PC-9 (cell line): ENCODE measurements at places on chromosomes 1 and 21. TPM values are rescaled to one million over a fixed set of nuclear protein-coding genes. Genes with fewer than 3 reads are reported as not detected.

DNA sequence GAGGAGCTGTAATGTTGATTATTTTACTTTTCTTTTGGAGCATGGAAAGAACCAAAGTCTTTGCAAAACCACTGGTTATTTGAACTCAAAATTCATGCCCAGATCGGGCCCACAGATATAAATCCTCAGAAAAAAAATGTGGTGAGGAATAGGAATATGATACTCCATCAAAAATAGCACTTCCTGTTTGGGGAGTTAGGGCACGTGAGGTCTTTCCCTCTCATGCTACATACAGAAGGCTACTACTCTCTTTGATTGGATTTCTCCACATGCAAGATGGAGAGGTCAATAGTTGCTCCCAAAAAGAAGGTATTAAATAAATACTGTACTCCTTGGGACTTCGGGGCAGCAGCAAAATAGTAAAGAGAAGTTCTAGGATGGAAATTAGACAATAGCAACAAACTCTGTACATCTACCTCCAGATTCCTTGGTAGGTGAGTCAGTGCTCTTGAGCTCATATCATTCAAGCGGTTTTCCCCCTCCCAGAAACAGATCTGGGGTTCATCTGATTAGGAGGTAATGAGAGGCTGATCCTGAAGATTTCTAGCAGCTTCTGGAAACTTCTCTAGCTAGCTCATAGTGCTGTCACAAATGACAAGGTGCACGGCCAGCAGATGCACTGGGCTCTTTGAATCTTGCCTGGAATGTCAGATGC, 47.1 kb downstream of the SLC9C2 start:
- DNase-seq = no peak

MAP3K21 gene
- 18.2 and 18.3 TPM in 2 replicates for total RNA-seq

GRCh38 chr1:119712342-119713038, 756 bp downstream of the PHGDH start:
- peak; percentile 83 for DNase-seq

CNKSR1 gene
- 31.6 and 33.4 TPM in 2 replicates for total RNA-seq

PERM1 gene
- 0.60 and 0.81 TPM in 2 replicates for total RNA-seq

GRCh38 chr21:41817877-41818855, 51.3 kb upstream of the RIPK4 start:
- no peak for DNase-seq

GRCh38 chr1:162230096-162230495, 146.6 kb downstream of the SPATA46 start:
- no peak for DNase-seq

DNA sequence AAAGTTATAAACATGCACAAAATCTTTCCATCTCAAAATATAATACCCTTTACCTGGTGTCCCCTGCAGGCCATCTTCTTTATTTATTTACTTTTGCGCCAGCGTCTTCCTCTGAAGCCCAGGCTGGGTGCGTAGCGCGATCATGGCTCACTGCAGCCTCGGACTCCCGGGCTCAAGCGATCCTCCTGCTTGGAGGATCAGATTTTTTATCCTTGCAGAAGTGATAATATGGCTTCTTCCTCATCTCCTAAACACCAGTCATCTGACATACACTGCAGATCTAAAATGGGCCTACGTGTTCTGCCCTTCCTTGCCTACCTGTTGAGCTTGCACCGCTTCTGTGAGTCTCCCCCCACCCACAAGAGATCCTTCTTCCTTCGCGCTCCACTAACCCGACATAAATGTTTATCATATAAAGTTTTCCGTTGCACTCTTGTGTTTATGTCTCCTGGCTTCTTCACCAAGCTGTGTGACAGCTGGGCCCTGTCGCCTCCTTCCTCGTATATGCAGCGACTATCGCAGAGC, 506 bp upstream of the SRP9 start:
- no peak for DNase-seq

USH2A gene
- not detected in 2 replicates for total RNA-seq

RAB25 gene
- 129 and 194 TPM in 2 replicates for total RNA-seq

ENO1 gene
- 1,401 and 1,902 TPM in 2 replicates for total RNA-seq

NKAIN1 gene
- total RNA-seq = 0.96 TPM in 1 of 2 replicates, not detected in the other

DNM3 gene
- 0.78 and 1.7 TPM in 2 replicates for total RNA-seq

DNA sequence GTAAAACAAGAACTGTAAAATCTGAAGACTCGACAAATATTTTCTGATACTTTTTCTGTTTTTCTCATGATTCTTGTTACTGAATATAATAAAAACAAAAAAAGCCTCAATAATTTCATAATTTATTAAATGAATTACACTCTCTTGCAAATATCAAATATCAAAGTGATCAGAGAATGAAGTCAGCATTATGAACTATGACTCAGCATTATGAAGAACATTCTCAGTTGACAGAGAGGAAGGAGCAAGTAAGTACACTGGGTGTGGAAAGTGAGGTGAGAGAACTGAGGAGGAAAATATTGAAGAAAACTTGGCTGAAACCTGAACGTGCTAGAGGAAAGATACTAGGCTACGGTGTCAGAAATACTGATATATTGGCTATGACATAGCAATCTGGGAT, 529.5 kb downstream of the KCNT2 start:
- DNase-seq = no peak

DNA sequence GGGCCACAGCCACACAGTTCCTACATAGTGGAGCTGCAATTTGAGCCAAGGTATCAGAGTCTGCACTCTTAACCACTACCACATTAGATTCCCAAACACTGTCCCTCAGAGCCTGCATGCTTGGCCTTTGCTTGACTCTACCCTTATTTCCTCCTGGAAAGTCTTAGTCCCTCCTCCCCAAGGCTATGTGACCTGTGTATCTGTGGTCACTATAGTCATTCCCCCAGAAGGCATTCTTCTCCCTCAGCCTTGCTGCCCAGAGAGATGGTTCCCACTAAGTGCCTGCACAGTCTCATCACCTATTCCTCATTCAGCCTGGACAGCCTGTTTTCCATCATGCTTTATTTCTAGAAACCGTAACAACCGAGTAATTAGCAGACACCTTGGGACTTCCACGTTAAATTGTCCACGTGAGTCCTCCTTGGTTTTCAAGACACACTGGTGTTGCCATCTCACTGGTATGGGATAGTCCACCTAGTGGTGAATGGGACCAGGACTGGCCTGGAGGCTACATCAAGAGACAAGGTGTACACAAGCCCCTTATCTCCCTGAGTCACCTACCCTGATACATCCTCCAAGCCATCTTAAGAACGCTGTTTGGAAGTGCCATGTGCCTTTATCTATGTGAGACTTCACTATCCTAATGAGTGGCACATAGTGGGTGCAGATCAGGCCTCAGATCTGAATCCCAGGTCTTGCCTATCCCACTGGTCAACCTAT, 3.8 kb upstream of the ZNF648 start:
- no peak for DNase-seq

HES2 gene
- 2.1 and 4.2 TPM in 2 replicates for total RNA-seq

DMRTA2 gene
- total RNA-seq = not detected in 2 replicates

CBR3 gene
- 20.1 and 23.6 TPM in 2 replicates for total RNA-seq

- DNase-seq = peak; percentile 61
Measured at GRCh38 chr21:15617964-15618363, 111.8 kb upstream of the USP25 start.

DNA sequence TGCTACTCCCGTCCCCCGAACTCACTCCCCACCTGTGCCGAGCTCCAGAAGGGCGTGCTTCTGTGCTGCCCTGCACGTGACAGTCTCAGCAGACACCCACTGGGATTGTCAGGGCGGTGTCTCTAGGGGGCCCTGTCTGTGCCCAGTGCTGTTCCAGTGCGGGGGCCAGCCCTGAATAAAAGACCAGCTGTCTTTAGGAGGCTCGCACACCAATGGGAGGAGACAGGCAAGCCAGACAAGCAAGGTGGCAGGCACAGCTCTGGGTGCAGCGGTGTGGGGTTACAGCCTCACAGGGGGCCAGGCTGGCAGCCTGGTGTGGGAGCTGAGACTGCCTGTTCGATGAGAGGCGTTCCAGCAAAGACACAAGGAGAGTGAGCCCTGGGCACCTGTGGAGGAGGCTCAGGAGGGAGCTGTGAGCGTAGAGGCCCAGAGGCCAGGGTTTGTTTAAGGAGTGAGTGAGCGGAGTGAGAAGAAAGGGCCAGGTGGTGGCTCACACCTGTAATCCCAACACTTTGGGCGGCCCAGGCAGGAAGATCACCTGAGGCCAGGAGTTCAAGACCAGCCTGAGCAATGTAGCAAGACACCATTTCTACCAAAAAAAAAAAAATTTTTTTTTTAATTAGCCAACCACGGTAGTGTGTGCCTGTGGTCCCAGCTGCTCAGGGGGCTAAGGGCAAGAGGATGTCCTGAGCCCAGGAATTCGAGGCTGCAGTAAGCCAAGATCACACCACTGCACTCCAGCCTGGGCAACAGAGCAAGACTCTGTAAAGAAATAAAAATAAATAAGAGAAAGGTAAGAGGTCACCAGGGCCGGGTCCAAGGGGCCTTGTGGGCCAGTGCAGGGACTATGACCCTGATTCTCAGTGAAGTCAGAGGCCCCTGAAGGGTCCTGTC, 48.2 kb upstream of the ARHGEF16 start:
- DNase-seq = no peak
